ENCODE measurements at places on chromosomes 11 and 22.

GRCh38 chr11:16738947-16739815 is 734 bp downstream of the C11orf58 start:
- H3K27me3 ChIP-seq: peaks cover 2% of the 10 kb centered on the region
- H3K36me3 ChIP-seq: peaks cover 13% of the 10 kb centered on the region
- H3K4me1 ChIP-seq: peaks cover 19% of the 10 kb centered on the region

GRCh38 chr11:24793479-24793878 is 296.6 kb downstream of the LUZP2 start:
- DNase-seq: no peak
- no peaks in the 10 kb centered on the region for H3K4me1 ChIP-seq
- H3K36me3 ChIP-seq: no peaks in the 10 kb centered on the region
- H3K4me3 ChIP-seq: no peak overlapping the region
- no peaks in the 10 kb centered on the region for H3K27me3 ChIP-seq

DNA sequence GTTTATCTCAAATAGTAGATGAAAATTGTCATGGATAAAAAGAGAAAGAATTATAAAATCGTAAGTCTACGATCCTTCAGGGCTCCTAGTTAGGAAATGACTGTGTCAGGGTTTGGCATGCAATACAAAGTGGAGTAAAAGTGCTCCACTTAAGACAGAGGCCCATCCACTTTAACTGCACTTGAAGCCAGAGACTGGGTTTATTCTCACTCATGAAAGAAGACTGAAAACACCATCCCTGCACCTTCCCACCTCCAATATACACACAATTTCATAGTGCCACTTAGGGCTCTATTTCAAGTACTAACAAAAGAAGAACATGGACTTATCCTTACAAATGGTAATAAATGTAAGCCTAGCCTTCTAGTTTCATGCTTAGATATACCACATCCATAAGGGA is 70.7 kb downstream of the ANO5 start:
- no peak overlapping the region for H3K27ac ChIP-seq
- no peaks in the 10 kb centered on the region for H3K4me1 ChIP-seq
- H3K36me3 ChIP-seq: no peaks in the 10 kb centered on the region
- no peak overlapping the region for H3K4me3 ChIP-seq
- DNase-seq: no peak
- no peaks in the 10 kb centered on the region for H3K27me3 ChIP-seq

- peaks cover 70% of the 10 kb centered on the region for H3K36me3 ChIP-seq
- H3K27ac ChIP-seq: no peak overlapping the region
- peaks cover 4% of the 10 kb centered on the region for H3K27me3 ChIP-seq
- no peak for DNase-seq
- peaks cover 50% of the 10 kb centered on the region for H3K4me1 ChIP-seq
Measured at GRCh38 chr11:10797531-10797930, 11.2 kb downstream of the EIF4G2 start.

- DNase-seq: no peak
- H3K27me3 ChIP-seq: no peaks in the 10 kb centered on the region
- no peak overlapping the region for H3K4me3 ChIP-seq
- H3K36me3 ChIP-seq: no peaks in the 10 kb centered on the region
- no peak overlapping the region for H3K27ac ChIP-seq
- H3K4me1 ChIP-seq: no peaks in the 10 kb centered on the region
Measured at GRCh38 chr11:114563077-114563476, 3.4 kb upstream of the NXPE1 start.

DNA sequence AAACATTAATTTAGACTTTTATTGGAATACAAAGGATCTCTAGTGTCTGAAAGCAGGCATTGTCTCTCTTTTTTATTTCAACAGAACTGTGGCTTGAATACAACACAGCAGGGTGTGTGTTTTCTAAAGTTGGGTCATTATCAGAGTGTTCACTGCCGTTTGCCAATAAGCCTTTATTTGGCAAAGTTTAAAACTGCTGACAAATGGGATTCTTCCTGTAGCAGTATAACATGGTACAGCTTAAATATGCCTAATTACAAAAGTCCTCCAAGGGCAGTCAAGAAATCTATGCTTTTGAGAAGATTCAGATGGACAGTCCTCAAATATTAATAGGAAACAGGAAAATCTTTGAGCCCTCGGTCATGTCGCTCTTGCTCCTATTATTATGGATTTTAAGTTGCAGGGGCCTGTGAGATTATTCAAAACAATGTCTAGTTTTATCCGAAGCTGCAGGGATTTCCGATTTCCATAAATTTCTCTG is 199.9 kb downstream of the MAML2 start:
- DNase-seq: no peak
- no peak overlapping the region for H3K4me3 ChIP-seq
- no peak overlapping the region for H3K27ac ChIP-seq
- H3K36me3 ChIP-seq: no peaks in the 10 kb centered on the region

DNA sequence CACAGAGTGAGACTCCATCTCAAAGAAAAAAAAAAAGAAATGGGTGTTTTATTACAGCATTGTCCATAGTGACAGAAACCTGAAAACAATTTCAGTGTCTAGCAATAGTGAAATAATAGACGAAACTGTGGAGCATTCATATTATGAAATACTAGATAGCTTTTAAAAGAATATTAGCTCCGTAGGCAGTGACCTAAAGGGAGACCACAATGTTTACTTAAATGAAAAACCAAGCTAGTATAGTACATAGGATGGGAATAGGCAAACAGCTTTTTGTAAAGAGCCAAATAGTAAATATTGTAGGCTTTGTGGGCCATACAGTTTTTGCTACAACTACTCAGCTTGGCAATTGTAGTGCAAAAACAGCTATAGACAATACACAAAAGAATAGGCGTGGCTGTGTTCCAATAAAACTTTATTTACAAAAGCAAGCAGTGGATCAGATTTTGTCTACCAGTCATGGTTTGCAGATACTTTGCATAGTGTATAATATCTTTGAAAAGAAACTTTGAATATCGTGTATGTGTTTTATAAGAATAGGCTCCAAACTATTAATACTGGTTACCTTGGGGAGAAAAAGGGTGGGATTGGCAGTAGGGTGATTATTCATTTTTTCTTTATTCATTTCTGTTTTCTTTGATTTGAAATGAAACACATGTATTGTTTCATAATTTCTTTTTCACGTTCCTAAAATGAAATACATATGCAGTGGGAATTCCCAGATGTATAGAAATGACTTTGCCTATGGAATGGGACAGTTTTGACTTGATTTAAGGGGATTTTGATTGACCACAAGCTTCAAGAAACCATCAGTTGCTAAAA is 50.7 kb downstream of the PRR5L start:
- H3K4me3 ChIP-seq: no peak overlapping the region
- H3K36me3 ChIP-seq: no peaks in the 10 kb centered on the region
- peaks cover 10% of the 10 kb centered on the region for H3K4me1 ChIP-seq
- H3K27ac ChIP-seq: no peak overlapping the region
- DNase-seq: no peak

- no peak for DNase-seq
- no peaks in the 10 kb centered on the region for H3K27me3 ChIP-seq
- H3K4me3 ChIP-seq: no peak overlapping the region
- no peak overlapping the region for H3K27ac ChIP-seq
- no peaks in the 10 kb centered on the region for H3K4me1 ChIP-seq
- no peaks in the 10 kb centered on the region for H3K36me3 ChIP-seq
Measured at GRCh38 chr11:103433386-103434072, 324.3 kb downstream of the DYNC2H1 start.

GRCh38 chr11:114953039-114953438 is 274.7 kb downstream of the NXPE2 start:
- no peaks in the 10 kb centered on the region for H3K27me3 ChIP-seq
- no peaks in the 10 kb centered on the region for H3K4me1 ChIP-seq
- no peaks in the 10 kb centered on the region for H3K36me3 ChIP-seq
- H3K27ac ChIP-seq: no peak overlapping the region

GRCh38 chr22:48316257-48317250 is 1511.1 kb downstream of the BRD1 start:
- no peaks in the 10 kb centered on the region for H3K36me3 ChIP-seq
- no peak overlapping the region for H3K4me3 ChIP-seq
- DNase-seq: no peak

DNA sequence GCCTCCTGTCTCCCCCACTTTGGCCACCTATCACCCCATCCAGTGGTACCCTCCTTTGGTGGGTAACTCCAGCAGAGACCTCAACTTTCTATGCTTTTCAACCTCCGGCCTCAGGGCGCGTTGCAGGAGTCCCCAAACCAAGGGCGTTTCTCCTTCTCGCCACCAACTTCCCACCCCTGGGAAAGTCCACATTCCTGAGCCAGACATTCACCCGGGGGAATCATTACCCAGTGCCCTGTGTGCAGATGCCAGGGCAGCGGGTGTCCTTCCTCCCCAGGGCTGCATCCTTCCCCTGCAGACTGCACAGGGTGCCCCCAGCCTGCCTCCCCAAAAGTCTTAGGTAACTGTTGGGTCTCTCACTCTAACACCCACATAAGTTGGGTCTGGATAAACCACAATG is 26.4 kb downstream of the MYEOV start:
- H3K36me3 ChIP-seq: no peaks in the 10 kb centered on the region
- no peak overlapping the region for H3K4me3 ChIP-seq
- H3K4me1 ChIP-seq: peaks cover 4% of the 10 kb centered on the region
- no peak overlapping the region for H3K27ac ChIP-seq
- no peak for DNase-seq

DNA sequence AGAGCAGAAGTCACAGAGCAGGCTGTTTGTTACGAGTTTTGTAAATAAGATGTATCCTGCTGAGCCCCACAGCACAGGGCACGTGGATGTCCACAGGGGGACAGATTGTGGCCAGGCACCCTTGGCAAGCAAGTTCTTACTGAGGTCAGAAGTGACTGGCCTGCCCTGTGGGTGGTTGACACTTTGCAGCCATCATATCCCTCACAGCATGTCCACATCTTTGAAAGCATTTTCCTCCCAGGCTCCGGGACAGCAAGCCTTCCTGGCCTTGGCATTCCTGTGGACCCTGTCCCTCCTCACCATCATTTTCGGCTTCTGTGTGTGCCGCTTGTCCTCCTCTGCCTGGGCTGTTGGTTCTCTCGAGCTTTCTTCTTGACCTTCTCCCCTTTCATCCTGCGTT is 189.5 kb downstream of the TBC1D22A start:
- H3K4me1 ChIP-seq: peaks cover 6% of the 10 kb centered on the region
- H3K27ac ChIP-seq: no peak overlapping the region
- no peaks in the 10 kb centered on the region for H3K27me3 ChIP-seq
- no peak overlapping the region for H3K4me3 ChIP-seq
- DNase-seq: no peak

DNA sequence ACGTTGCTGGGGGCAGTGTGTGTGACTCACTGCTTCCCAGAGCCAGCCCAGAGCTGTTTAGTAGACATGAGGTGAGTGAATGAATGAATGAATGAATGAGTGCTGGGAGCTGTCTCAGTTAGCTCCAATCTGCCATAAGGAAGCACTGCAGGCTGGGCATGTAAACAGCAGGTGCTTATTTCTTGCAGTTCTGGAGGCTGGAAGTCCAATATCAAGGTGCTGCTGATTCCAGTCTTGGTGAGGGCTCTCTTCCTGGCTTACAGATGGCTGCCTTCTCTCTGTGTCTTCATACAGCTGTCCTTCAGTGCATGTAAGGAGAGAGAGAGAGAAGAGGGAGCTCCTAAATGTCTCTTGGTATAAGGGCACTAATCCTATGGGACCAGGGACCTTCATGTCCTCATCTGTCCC is 4.1 kb downstream of the C11orf21 start:
- peaks cover 16% of the 10 kb centered on the region for H3K4me1 ChIP-seq
- DNase-seq: no peak
- peaks cover 6% of the 10 kb centered on the region for H3K27me3 ChIP-seq
- H3K36me3 ChIP-seq: peaks cover 12% of the 10 kb centered on the region
- no peak overlapping the region for H3K27ac ChIP-seq
- no peak overlapping the region for H3K4me3 ChIP-seq

DNA sequence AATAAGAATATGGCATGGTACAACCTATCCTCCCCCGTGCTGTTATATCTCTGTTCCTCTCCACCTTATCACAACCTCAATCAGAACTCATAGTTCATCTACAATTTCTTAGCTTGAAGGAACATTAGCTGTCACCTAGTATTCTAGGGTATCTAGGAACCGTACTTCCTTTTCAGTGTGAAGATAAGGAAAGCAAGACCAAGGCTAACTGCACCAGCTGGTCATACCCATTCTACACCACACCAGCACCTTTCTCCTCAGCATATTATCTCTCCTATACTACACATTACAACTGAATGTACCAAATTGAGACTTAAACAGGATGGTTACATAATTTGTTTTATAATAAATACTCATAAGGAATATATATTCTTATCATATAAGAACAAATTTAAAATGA is 73.1 kb downstream of the ARHGAP32 start:
- no peak overlapping the region for H3K27ac ChIP-seq
- DNase-seq: no peak
- H3K4me1 ChIP-seq: peaks cover 4% of the 10 kb centered on the region
- no peak overlapping the region for H3K4me3 ChIP-seq

- no peak for DNase-seq
- H3K27me3 ChIP-seq: peaks cover 47% of the 10 kb centered on the region
- H3K4me3 ChIP-seq: no peak overlapping the region
- H3K27ac ChIP-seq: no peak overlapping the region
- H3K36me3 ChIP-seq: no peaks in the 10 kb centered on the region
Measured at GRCh38 chr22:32073823-32074380, 30.8 kb downstream of the SLC5A1 start.

DNA sequence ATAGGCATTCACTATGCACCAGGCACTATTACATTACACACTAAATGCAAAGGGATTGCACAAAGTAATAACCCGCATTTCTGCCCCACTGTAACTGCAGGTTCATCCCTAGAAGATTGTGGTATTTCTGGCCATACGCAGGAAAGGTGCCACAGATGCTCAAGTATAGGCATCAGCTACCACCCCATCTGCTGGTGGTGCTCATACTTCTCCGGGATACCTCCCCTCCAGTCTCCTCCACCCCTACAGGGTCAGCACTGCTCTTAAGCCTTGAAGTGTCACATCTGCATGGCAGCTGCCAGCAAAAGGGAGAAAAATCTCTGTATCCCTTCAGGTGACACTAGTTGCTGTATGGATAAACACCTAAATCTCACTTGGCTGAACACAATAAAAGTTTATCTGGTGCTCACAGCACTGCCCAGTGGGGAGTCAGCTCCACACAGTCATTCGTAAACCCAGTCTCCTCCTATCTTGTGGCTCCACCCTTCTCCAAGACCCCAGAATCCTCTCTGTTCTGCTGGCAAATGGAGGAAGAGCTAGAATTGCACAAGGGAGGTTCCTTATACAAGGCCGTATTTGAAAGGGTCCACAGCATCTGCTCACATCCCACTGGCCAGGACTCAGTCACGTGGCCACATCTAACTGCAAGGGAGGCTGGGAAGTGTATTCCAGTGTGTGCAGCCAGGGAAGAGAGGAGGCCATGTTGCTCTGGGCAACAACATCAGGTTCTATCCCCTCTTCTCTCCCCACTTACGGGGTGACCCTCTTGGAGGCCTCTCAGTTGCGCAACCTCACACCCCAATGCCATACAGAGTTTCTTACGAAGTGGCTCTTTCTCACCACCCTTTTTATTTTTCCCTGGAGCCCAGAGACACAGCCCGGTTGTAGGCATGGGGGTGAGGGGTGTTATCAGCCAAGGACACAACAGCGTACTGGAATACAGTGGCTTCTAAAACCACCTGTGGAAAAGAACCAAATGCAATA is 114.7 kb downstream of the BUD13 start:
- H3K27ac ChIP-seq: no peak overlapping the region
- no peak overlapping the region for H3K4me3 ChIP-seq
- no peaks in the 10 kb centered on the region for H3K4me1 ChIP-seq
- H3K36me3 ChIP-seq: no peaks in the 10 kb centered on the region

- H3K27me3 ChIP-seq: peaks cover 26% of the 10 kb centered on the region
- H3K4me3 ChIP-seq: no peak overlapping the region
- no peak overlapping the region for H3K27ac ChIP-seq
Measured at GRCh38 chr11:108616549-108616948, 23.0 kb upstream of the EXPH5 start.

GRCh38 chr11:61158691-61159381 is 2.4 kb downstream of the VPS37C start:
- peaks cover 44% of the 10 kb centered on the region for H3K4me1 ChIP-seq
- H3K27me3 ChIP-seq: no peaks in the 10 kb centered on the region
- H3K36me3 ChIP-seq: peaks cover 30% of the 10 kb centered on the region
